Adipose tissue (tissue), 3 donors: ENCODE measurements at places on chromosomes 6 and 20. TPM values are rescaled to one million over a fixed set of nuclear protein-coding genes. Genes with fewer than 3 reads are reported as not detected.

The GMPR gene
- polyA plus RNA-seq: 5.2 TPM

The SNAP25 gene
- polyA plus RNA-seq: 10.1 TPM

The BPIFB1 gene
- polyA plus RNA-seq: 0.39 TPM

The RIPOR3 gene
- polyA plus RNA-seq: 42.7 TPM

The SLPI gene
- polyA plus RNA-seq: 19.9 TPM

The LY6G6C gene
- polyA plus RNA-seq: not detected

The MMP24 gene
- polyA plus RNA-seq: 0.45 TPM

The WFDC2 gene
- polyA plus RNA-seq: 4.3 TPM

The STMND1 gene
- not detected for polyA plus RNA-seq

The PLG gene
- not detected for polyA plus RNA-seq

The PCED1A gene
- polyA plus RNA-seq: 40.4 TPM

The BAG2 gene
- 1.0 TPM for polyA plus RNA-seq

The DYNLRB1 gene
- polyA plus RNA-seq: 67.3 TPM

The TMEM217 gene
- polyA plus RNA-seq: 0.22 TPM

The MRPS18A gene
- polyA plus RNA-seq: 51.8 TPM

The SLC26A8 gene
- polyA plus RNA-seq: not detected

The HLA-DQB2 gene
- polyA plus RNA-seq: not detected

The PPP1R3G gene
- polyA plus RNA-seq: 0.08 TPM

The MEI4 gene
- 0.41 TPM for polyA plus RNA-seq

The CCN2 gene
- 32.5 TPM for polyA plus RNA-seq

The XKR7 gene
- under 0.01 TPM for polyA plus RNA-seq

The VPS52 gene
- 40.3 TPM for polyA plus RNA-seq

The SYNDIG1 gene
- 0.10 TPM for polyA plus RNA-seq

The ADAM33 gene
- 3.8 TPM for polyA plus RNA-seq

The HLA-DRB5 gene
- 1.0 TPM for polyA plus RNA-seq

The FOXF2 gene
- 0.26 TPM for polyA plus RNA-seq

The UBD gene
- 2.4 TPM for polyA plus RNA-seq

The CST2 gene
- 2.2 TPM for polyA plus RNA-seq

The LPIN3 gene
- polyA plus RNA-seq: 44.8 TPM

The IRF4 gene
- polyA plus RNA-seq: 0.83 TPM

The RSPO3 gene
- polyA plus RNA-seq: 27.6 TPM

The KCNK5 gene
- 2.5 TPM for polyA plus RNA-seq

The NINL gene
- 2.9 TPM for polyA plus RNA-seq

The DOP1A gene
- polyA plus RNA-seq: 4.4 TPM

The TLDC2 gene
- polyA plus RNA-seq: 0.10 TPM

The HLA-C gene
- 119 TPM for polyA plus RNA-seq

The TBXT gene
- not detected for polyA plus RNA-seq

The CRIP3 gene
- not detected for polyA plus RNA-seq

The MROH8 gene
- 5.5 TPM for polyA plus RNA-seq

The TMEM74B gene
- 5.1 TPM for polyA plus RNA-seq

The HEY2 gene
- 1.6 TPM for polyA plus RNA-seq

The RNF182 gene
- polyA plus RNA-seq: 0.11 TPM

The FAM209B gene
- 0.42 TPM for polyA plus RNA-seq

The LY6G6D gene
- not detected for polyA plus RNA-seq

The CFAP206 gene
- 0.13 TPM for polyA plus RNA-seq
